ENCODE measurements at places on chromosomes 11 and 22. TPM values are rescaled to one million over a fixed set of nuclear protein-coding genes. Genes with fewer than 3 reads are reported as not detected.

The MS4A3 gene
- total RNA-seq: not detected

- peaks cover 70% of the 10 kb centered on the region for H3K27me3 ChIP-seq
- peaks cover 29% of the 10 kb centered on the region for H3K4me1 ChIP-seq
- H3K4me3 ChIP-seq: no peak overlapping the region
- H3K36me3 ChIP-seq: no peaks in the 10 kb centered on the region
- H3K27ac ChIP-seq: no peak overlapping the region
- no peak for DNase-seq
These were observed 43.2 kb upstream of the CREB3L1 start for GRCh38 chr11:46234311-46234710.

DNA sequence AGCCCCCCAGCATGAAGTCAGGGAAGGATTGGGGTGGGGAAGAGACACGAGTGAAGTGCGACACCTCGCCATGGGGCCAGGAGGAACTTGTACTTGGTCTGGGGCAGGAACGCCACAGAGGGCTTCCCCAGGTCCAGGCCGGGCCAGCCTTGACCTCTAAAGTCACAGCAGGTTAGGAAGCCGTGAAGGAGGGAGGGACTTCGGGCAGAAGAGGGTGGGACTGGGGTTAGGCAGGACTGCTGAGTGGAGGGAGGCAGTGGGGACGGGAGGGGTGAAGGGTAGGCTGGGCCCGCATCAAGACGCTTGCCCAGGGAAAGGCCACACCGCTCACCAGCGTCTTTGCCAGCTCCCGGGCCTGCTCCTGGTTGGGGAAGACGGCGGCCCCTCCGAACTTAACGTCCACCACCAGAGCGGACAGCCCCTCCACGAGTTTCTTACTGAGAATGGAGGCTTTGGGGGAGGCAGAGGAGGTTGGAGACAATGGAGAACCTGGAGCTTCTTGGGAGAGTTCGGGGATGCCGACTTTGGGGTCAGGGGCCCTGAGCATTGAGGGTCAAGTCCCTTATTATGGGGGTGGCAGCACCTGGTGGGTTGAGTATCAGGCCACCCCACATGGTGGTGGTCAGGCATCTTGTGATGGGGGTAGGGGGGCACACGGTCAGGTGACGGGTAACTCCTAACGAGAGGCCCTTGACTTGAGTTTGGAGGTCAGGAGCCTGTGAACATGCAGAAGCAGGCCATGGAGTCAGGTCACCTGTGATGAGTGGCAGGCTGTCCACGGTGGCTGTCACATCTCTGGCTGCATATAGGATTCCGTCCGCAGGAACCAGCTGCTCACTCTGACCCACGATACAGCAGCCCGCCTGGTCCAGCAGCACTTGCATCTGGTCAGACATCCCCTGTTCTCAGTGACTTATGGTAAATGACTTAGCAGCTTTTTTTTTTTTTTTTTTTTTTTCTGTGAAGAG is 1.7 kb upstream of the SCO2 start:
- H3K4me3 ChIP-seq: peak overlapping the region; percentile 85
- no peak overlapping the region for H3K27ac ChIP-seq
- DNase-seq: no peak
- peaks cover 55% of the 10 kb centered on the region for H3K27me3 ChIP-seq
- H3K4me1 ChIP-seq: peaks cover 17% of the 10 kb centered on the region
- peaks cover 6% of the 10 kb centered on the region for H3K36me3 ChIP-seq

The APOL4 gene
- not detected for total RNA-seq

The OR5B21 gene
- not detected for total RNA-seq

The ABTB2 gene
- total RNA-seq: 3.0 TPM
